ENCODE measurements at places on chromosomes 7 and 10.
A peak's percentile ranks its signal among the peaks of the same experiment; 100 is the strongest.

DNA sequence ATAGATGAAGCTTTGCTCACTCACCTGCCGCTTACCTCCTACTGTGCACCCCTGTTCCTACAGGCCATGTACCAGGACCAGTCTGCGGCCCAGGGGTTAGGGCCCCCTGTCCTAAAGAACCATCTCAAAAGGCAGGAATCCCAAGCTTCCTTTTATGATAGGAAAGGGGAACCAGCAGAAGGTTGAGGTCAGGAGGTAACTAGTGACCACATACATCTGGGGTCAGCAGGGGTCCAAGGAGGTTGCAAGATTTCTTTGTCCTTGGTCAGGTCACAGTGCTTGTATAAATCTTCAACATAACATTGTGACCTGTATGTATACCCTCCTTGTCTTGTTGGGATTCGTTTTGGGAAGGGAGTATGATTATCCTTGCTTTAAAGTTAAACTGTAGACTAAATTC, 73.8 kb downstream of the OAT start:
- DNase-seq: no peak

- no peak for DNase-seq
Measured at GRCh38 chr7:104826135-104826534, 187.9 kb upstream of the KMT2E start.

DNA sequence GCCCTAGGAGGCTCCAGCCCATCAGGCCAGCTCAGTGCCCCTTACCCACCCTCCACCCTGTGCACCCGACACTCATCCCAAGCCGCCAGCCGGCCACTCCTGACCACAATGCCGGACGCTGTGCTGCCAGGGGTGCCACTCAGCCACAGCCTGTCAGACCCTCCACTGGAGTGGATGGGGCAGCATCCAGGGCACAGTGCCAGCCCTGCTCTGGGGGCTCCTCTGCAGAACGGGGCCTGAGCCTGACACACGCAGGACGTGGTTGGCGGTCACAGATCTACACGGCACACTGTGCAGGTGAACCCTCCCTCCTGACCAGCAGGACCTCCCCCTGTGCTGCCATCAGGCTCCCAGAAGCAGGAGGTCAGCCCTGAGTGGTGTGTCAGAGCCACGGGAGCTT, 114.7 kb downstream of the MAD1L1 start:
- DNase-seq: no peak

GRCh38 chr7:65301007-65301406, 72.6 kb upstream of the ZNF92 start:
- DNase-seq: no peak

GRCh38 chr7:111363099-111363498, 199.2 kb downstream of the IMMP2L start:
- no peak for DNase-seq

- no peak for DNase-seq
Measured at GRCh38 chr7:2452074-2452507, 24.1 kb downstream of the GRIFIN start.

DNA sequence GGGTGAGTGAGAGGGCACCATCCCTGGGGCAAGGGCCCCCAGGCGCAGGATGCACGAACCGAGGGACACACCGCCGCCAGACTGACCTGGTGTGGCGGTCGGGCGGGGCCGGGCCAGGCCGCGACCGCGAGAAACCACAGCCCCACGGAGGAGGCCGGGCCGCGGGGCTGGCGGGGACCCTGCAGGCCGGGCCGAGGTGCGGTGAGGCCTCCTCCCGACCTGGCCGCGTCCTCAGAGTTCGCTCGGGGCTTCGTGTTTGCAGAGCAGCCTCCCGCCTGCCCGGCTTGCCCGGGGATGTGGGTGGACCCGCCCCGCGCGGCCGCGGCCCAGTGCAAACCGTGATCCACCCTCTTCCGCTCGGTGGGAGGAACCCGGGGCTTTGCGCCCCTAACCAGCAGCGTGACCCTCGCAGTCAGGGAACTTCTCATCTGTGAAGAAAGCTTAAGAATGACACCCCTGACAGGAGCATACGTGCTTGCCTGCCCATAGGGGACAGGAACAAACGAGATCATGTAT, 20.6 kb upstream of the HOXA13 start:
- no peak for DNase-seq

DNA sequence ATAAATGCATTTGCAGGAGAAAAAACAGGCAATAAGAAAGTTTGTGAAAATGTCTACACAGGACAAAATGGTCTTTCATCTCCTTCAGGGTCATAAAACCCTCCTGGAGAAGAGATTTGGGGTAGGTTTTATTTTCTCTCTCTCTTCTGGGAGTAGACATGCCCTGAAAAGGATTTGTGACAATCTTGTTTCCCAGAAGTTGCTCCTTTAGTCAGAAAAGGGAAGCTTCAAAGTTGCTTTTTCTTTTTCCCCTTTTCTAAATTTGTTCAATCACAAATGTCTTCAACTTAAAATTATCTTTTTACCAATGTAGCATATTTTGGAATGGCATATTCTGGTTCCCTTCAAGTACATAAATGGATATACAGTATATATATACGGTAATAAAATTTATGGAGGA, 9.4 kb upstream of the ANKRD22 start:
- no peak for DNase-seq

DNA sequence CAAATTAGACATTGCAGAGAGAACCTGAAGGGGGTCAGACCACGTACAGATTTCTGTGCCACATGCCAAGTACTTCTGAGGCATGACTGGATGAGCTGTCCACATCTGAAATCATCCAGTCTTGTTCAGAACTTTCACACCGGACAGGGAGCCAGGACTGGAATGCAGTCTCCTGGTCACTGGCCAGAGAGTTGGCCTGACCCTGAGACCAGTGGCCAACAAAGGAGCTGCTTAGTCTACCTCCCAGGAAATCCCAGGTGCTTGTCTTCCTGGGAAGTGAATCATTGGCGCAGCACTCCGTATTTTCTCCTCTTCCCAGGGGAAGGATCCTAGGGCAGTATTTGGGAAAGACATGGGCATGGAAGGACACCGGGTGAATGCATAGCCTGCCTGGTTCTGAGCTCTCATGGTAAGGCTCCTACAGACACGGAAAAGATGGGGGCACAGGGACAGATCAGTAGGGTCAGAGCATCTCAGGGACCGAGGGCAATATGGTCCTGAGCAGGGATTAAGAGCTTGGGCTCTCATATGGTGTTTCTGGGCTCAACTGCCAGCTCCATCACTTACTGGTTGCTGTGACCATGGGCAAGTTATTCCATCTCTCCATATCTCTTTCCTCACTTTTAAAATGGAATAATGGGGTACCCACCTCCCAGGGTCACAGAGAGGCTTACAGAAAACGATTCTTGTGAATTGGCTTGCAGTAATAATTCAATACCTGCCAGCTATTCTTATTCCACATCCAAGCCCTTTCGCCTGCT, 1.3 kb upstream of the SCD start:
- DNase-seq: no peak

- DNase-seq: no peak
Measured at GRCh38 chr10:63206997-63207811, 74.1 kb downstream of the NRBF2 start.

- peak; percentile 81 for DNase-seq
Measured at GRCh38 chr7:107150375-107151073, 18.3 kb upstream of the HBP1 start.

DNA sequence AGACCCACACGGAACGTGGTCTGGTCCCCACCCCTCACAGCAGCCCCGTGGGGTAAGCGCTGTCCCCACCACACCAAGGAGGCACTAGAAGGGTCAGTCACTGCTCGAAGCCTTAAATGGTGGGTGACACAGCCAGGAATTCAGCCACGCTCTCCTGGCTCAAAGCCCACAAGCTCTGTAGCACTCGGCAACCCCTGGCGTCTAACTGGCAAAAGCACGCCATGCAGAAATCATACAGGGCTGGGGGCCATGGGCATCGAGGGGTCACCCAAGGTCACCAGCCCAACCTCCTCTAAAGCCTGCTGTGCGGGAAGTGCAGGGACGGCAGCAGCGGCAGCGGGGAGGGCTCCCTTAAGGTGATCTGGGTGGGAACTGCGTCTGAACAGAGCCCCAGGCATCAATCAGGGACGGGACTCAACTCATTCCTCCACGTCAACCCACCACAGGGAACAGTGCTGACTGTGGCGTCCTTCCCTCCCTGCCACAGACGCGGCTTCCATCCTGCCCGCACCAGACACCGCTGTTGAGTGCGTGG, 7.8 kb downstream of the GPER1 start:
- DNase-seq: no peak

DNA sequence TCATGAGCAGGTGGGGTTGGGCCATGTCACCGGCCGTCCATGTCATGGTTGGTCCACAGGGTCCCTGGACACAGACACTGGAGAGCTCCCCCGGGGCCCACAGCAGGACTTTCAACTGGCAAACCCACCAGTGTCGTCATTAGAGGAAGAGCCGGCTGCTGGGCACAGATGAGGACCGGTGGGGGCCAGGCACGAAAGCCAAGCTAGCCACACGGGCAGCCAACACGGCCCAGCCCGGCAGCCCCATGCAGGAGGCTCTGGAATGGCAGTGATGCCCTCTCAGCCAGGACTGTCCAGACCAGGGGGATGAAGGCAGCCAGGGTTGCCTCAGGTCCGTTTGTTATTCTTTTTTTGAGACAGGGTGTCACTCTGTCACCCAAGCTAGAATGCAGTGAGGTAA, 21.1 kb upstream of the UNCX start:
- no peak for DNase-seq

DNA sequence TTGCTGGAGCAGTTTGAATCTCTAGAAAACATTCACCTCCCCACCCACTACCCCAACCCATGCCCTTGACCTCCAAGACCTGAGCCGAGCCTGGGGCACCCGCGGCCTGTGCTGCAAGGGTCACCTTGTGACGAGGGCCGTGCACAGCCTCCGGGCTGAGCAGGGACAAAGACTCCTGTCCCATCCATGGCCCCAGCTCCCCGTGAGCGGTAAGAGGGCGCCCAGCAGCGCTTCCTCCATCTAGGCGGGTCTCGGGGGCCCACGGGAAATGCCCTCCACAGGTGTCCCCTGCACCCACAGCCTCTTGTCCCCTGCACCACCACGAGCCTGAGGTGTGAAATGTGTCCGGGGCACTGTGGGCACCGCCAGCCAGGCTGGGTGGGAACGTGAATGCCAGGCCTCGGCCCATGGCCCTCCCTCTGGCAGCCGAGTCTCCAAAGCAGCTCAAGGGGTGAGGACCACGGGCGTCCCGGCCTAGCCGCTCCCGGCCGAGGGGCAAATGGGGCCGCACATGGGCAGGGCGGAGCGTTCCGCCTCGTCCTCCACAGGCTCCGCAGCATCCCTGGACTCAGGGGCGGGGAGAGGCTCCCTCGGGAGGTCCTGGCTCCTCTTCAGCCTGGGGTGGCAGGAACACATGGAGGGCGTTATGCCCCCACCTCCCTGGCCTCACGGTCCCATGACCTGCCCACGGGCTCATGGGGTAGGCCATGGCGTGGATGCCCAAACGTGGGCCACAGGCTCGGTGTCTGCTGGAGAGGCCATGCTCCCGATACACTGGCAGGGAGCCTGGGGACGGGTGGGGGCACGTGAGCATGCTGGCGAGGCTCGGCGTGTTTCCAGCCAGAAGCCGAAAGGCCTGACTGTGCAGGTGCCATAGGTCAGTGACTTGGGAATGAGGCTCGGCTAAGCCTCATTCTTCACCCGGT, 21.1 kb downstream of the DPYSL4 start:
- DNase-seq: no peak

GRCh38 chr7:22200238-22200637, 156.7 kb downstream of the RAPGEF5 start:
- DNase-seq: no peak

- peak; percentile 51 for DNase-seq
Measured at GRCh38 chr10:6918305-6918704, 338.2 kb upstream of the PRKCQ start.

GRCh38 chr10:84267503-84268126, 22.8 kb downstream of the RGR start:
- peak; percentile 77 for DNase-seq

GRCh38 chr10:124870854-124871425, 69.3 kb downstream of the ABRAXAS2 start:
- no peak for DNase-seq

DNA sequence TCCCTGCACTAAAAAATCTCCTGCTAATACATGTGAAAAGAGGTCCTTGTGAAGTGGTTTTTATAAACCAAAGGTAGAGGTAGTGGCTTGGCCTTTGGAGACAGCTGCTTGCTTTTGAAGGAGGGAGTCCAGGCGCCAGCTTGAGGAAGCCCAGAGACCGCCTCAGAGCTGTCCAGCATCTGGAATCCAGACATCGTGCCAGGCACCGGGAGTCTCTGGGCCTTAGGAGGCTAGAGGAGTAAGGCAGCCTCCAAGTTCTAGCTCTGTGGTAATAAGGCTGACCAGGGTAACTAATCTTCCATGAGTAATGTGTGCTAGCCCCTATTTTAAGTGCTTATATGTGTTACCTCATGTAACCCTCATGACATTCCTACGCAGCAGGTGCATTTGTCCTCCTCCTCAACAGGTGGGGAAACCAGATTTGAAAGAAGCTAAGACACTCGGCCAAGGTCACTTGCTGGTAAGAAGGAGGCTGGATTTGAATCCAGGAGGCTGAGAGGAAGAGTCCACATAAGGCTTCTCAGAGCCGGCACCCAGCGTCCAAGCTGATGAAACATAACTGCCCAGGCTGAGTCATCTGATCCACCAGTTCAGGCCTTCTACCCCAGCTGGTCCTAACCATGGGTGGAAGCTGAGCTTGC, 26.1 kb downstream of the PRLHR start:
- DNase-seq: no peak

All from stimulated activated CD4-positive, alpha-beta T cell treated with anti-CD3 and anti-CD28 coated beads, Interleukin-12 subunit alpha, Interleukin-12 subunit beta, amount 100 ng/mL, for 48 hours (primary cell).